Mucosa of gallbladder (tissue), 1 donor: ENCODE measurements at places on chromosomes 12 and 14.

- DNase-seq = no peak
Measured at GRCh38 chr14:70901269-70901668, 6.0 kb upstream of the PCNX1 start.

- no peak for DNase-seq
Measured at GRCh38 chr12:21547437-21547836, 21.3 kb downstream of the SPX start.

DNA sequence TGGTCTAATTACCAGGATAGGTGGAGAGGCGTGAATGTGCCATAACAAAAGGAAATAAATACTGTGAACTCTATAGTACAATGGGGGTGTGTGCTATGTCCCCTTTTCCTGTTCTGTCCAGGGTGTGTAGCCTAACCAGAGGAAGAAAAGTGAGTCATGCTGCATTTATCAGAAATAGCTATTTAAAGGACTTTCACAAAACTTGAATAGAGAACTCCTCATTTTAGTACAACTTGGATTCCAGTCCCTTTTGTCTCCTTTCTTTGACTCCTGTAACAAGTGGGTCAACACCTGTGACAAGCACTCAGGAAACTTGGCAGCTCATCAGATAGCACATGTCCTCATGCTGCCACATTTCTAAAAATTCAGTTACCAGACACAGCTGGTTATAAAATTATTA is 123.4 kb downstream of the CCDC91 start:
- no peak for DNase-seq

- DNase-seq = no peak
Measured at GRCh38 chr14:54344445-54344844, 52.4 kb upstream of the CDKN3 start.

DNA sequence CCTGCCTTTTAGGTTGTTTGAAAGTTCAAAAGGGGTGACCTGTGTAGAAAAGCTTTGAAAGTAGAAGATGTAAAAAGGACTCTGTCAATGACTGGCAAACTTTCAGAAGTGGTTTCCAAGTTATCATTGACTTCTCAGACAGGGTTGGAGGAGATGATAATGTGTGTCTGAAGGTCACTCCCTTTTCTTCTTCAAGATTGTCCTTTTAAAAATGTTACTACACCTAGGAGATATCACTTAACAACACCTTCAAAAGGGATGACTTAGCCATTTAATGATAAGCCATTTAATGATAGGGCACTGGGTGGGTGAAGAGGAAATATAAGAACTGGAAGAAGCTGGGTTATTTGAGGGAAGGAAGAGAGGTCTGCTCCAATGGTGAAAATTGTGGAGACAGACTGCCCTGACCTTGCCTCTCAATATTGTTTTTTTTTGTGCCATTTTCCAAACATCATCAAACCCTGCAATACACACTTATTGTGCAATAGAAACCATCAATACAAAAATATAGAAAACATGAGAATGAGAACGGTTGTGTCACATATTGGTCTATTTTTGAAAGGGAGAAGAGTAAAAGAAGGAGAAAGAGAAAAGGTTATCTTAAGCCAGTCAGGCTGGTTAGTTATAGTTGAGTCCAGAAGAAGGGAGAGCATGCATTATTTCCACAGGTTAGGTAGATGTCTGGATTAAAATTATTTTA is 38.8 kb downstream of the BEST3 start:
- no peak for DNase-seq

DNA sequence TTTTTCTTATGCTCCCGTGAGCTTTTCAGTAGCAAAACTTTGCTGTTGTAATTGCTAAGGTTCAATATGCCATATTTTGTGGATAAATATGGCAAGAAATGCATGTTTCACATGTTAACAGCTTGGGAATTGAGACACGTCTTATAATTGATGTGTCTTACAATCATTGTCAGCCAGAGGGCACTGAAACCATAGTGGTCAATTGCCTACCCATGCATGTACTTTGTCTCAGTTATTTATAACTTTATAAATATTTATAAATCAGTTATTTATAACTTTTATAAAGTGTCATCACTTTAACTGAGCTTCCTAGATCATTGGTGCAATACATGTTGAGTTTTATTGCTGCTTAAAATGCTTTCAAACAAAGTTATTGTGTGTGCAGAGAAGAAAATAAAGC is 82.0 kb downstream of the CATSPERB start:
- no peak for DNase-seq

- no peak for DNase-seq
Measured at GRCh38 chr12:74043343-74043742, 494.3 kb upstream of the ATXN7L3B start.

DNA sequence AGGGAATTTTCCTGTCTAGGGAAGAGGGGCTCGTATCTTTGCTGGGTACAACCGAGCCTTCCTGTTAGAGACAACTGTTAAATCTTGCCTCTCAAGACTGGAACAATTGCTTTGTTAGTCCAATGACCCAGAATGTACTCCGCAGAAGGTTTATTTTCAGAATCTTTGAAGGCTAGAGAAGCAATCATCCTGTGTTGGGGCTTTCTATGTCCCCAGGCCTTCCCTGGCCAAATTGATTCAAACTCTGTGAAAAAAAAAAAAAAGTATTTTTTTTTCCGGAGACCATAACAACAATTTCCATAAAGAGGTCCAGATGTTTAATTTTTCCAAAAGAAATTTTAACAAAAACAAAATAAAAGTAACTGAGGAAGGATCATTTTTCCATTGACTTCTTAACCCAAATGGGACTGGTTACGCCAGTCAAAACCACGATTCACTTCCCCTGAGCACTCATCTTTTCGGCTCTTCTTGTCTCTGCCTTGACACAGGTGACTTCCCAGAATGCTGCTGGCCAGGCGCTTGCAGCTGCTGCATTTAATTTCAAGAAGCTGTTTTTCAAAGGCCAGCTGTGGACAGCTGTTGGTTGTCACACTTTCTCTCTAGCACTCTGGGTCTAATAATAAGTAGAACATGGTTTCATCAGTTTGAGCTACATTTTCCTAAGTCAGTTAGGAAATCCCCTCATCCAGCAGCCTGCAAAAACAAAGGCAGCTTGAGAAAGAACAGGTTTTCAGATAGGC is 81.6 kb upstream of the MANSC4 start:
- DNase-seq = peak; percentile 37
